CD4-positive, alpha-beta T cell treated with Interleukin-6 at 100 ng/mL for 8 hours (primary cell): ENCODE measurements at places on chromosomes 4 and X.
A peak's percentile ranks its signal among the peaks of the same experiment; 100 is the strongest.

DNA sequence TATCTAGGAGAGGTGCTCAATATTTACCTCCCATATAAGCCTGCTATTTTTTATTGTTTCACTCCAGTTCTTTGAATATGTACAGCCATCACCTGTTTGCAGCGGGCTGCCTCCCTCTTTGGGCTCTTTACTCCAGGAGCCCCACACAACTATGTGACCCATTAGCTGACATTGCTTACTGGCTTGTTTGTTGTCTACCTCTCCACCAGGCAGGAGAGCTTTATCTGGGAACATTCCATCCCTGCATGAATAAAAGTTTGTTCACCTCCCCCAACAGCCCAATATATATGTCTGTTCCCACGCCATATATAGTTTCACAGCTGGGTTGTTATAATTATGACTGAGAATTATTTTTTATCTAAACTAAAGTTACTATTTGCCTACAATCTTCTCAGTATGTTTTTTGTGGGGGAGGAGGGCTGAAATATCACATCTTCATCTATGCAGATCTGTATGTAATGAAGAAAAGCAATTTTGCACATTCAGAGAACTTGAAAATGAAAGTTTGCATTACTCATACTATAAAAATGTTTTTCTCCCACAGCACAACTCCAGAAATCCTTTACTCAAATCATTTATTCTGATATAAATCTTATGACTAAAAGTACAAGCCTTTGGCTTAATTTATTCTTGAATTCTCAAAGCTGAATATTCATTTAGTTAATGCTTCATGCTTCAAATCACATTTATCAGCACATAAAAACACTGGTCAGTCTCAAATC is 61.2 kb upstream of the DAPP1 start:
- DNase-seq: no peak

DNA sequence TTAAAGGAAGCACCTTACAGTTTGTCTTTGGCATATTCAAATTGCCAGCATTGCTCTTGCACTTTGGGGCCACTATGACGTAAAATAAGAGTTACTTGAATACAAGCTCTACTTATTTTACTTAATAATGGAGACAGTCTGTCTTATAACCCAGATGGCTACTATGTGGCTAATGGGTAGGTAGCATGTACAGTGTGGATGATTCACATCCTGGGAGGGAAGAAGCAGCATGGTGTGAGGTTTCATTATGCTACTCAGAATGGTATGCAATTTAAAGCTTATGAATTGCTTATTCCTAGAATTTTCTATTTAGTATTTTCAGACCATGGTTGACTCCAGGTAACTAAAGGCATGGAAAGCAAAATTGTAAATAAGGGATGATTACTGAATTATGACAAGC is 761.8 kb upstream of the ATOH1 start:
- DNase-seq: no peak

DNA sequence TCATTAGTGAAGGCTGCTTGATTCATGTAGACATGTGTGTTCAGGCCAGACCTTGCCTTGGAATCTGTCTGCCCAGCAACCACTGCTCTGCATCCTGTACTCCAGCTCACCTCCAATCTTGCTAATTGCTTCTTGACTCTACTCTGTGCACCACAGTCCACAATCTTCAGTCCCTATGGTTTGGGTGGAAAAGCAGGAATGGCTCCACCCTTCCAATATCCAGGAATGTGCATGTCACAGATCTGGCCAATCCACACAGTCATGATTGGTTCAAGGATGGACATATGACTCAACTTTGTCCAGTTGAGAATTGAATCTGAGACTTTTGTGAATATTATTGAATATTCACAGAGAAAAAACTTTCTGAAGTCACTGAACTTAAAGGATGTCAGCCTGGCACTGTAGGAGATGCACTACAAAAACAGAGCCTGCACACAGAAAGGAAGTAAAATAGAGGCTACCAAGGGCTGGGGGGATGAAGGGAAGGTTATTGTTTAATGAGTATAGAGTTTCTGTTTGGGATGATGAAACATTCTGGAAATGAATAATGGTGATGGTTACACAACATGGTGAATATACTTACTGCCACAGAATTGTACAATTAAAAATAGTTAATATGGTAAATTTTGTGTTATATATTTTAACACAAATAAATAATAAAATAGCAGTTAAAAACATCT is 161.3 kb upstream of the USP38 start:
- no peak for DNase-seq

DNA sequence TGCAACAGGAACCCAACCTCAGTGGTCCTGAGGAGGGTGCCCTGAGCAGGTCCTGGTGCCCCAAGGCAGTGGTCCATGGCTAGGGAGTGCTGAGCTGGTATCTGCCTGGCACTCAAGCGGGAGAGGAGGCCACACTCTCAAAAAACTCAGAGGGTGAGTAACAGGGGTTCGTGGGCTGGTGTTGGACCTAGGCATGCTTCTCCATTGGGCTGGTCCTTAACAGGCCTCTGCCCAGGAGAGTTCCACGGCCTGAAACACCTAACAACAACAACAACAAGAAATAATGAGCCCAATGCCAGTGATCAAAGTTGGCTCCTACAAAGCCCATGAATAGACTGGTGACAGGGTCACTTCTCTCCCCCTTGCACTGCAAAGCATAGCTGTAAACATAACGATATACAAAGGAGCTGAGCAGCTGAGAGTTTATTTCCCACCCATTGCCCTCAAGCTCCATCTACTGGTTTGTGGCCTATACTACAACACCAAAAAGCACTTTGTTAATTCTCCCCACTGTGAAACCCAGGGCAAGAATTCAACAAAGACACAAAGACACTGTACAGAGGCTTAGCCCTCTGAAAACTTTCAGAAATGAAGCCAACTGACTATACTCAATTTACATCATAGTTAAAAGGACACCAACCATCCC is 736.1 kb upstream of the ADGRL3 start:
- DNase-seq: no peak

GRCh38 chrX:11722304-11722703 is 35.7 kb upstream of the MSL3 start:
- no peak for DNase-seq

- no peak for DNase-seq
These were observed 26.7 kb upstream of the GUCY1A1 start for GRCh38 chr4:155639704-155640523.

GRCh38 chrX:7115557-7115956 is 32.0 kb upstream of the STS start:
- DNase-seq: no peak

GRCh38 chr4:41167191-41167590 is 47.2 kb downstream of the APBB2 start:
- no peak for DNase-seq

DNA sequence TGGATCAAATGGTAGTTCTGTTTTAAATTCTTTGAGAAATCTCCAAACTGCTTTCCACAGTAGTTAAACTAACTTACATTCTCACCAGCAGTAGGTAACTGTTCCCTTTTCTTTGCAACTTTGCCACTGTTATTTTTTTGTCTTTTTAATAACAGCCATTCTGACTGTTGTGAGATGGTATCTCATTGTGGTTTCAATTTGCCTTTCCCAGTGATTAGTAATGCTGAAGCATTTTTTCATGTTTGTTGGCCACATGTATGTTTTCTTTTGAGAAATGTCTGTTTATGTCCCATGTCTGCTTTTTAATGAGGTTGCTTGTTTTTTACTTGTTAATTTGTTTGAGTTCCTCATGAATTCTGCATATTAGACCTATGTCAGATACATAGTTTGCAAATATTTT is 198.8 kb downstream of the RAB28 start:
- DNase-seq: no peak

DNA sequence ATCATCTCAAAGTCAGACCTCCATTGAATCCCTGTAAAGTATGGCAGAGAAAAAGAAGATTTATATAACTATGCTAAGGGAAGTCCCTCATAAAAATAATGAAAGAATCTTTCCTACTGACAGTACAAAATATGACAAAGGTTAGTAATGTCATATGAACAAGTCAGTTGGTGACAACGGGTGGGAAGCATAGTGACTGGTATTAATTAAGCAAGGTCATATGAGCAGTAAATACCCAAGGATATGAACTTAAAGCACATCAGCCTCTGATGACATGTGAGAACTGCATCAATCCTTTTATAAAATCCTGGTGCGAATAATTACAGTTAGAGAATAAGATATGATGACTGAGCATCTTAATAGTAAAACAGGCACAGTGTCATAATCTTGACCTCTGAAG is 364.8 kb upstream of the GALNTL6 start:
- no peak for DNase-seq

GRCh38 chrX:103099691-103100090 is 6.7 kb upstream of the NXF3 start:
- no peak for DNase-seq

- peak; percentile 74 for DNase-seq
These were observed 16.0 kb upstream of the UVSSA start for GRCh38 chr4:1330761-1331590.

DNA sequence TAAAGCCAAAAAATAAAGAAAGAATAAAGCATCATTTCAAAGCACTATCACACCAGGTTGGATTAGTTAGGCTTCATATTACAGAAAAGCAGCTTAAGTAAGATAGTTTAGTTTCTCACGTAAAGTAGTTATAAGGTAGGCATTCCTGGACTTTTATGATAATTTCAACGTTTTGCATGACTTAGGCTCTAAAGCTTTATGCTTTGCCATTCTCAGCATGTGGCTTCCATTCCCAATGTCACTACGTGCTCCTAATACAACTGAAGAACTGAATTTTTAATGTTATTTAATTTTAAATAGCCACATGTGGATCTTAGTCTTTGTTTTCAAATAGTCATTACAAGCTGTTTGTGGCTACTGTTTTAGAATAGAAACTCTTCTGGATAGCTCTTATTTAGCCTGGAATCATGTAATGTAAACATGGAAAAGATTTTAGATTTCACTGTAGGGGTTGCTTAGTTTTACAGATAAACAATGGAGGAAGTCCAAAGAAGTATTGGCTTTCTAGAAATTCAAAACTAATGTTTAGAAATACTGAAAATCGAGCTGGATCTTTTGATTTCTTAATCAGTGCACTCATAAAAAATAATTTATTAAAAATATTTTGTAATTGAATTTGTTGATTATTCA is 710.0 kb downstream of the IL1RAPL1 start:
- no peak for DNase-seq

DNA sequence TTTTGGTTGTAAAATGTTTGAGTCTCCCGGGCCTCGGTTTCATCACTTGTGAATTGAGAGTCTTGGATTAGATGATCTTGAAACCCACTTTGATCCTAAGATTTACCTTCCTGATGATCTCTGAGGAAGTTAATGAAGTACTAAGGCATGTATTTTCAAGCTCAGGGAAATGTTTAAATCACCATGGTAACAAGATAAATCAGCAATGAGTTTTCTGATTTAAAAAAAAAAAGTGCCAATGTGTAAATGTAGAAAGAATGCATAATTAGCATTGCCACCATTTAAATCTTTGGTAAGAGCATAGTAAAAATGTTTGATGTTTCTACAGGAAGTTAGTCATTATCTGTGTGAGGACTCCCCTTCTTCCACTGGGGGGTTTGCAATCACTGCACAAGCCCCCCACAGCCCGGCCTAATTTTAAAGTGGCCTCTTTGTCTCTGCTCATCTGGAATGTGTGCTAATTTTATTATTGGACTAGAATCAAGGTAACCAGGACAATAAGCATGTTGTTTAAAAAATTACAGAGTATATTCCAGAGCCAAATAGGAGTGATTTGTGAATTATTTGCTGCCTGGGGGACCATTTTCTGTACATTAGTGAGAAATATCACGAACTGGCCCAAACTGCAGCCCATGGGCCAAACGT is 93.6 kb downstream of the SLC34A2 start:
- DNase-seq: no peak

GRCh38 chrX:31168551-31168950 is 96.7 kb upstream of the FTHL17 start:
- DNase-seq: no peak

DNA sequence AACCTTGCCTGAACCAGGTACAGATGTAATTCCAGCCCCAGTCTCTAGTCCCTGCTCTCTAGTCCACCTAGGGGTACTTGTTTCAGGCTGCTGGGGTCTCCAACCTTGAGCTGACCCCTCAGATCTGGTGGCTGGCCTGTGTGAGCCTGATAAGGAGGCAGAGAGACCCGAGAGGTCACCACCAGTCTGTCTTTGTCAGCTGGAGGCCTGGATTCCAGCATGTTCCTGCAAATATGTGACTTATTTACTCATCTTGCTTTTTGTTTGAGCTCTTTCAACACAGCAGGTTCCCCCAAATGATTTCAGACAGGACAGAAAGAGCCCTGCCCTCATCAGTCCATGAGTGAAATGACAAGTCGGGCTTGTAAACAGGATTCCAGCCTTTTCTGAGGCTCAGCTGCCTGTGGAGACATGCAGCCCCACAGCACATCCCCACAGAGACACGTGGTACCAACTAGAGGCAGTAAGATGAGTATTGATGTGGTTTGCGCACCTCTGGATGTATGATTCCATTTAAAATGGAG is 37.5 kb upstream of the STK26 start:
- peak; percentile 12 for DNase-seq

DNA sequence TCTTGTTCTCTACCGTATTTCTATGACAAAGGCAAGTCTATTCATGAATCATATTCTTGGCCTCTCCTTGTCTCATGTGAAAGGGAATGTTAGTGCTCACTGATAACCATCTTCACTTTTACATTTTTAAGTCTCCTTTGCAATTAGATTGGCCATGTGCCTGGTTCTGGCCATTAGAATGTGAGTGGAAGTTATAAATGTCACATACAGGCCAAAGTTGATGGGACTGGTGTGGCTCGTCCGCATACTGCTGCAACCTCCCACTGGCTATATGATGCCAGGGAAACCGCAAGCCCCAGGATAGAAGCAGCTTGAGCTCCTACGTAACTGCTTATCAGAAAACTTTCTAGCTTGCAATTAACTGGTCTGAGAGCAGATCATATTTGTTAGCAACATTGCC is 86.1 kb downstream of the MAGEC1 start:
- no peak for DNase-seq

- DNase-seq: no peak
These were observed 40.9 kb downstream of the GK2 start for GRCh38 chr4:79367096-79367495.

GRCh38 chr4:45713996-45714395 is 409.9 kb downstream of the GABRG1 start:
- no peak for DNase-seq

- peak; percentile 80 for DNase-seq
These were observed 96.7 kb downstream of the ITM2A start for GRCh38 chrX:79270401-79270800.

GRCh38 chr4:189497996-189498395 is 442.7 kb upstream of the FRG1 start:
- DNase-seq: no peak

- no peak for DNase-seq
These were observed 5.9 kb upstream of the FAM184B start for GRCh38 chr4:17787315-17787714.

GRCh38 chr4:13821522-13821921 is 194.0 kb upstream of the BOD1L1 start:
- no peak for DNase-seq

GRCh38 chr4:91914176-91914804 is 389.5 kb upstream of the GRID2 start:
- DNase-seq: no peak

DNA sequence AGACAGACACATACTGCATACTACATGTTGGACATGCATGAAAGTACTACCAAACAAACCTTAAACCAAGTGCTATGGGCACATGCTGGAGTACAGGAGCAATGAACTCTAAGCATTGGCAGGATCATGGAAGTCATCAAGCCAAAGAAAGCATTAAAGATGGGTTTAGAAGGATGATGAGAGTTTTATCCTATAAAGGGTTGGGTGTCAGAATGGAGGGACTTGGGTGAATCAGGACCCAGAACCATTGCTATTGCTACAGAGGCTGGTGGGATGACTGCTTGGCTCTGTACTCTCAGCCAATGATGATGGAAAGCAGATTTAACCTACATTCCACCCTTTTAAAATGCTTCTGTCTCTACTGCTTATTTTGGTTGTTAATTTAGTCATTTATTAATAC is 233.9 kb upstream of the EDA2R start:
- DNase-seq: no peak
